ENCODE measurements at places on chromosomes 7 and 10.
A peak's percentile ranks its signal among the peaks of the same experiment; 100 is the strongest.

GRCh38 chr7:11552676-11553296, 279.2 kb downstream of the THSD7A start:
- DNase-seq = no peak

GRCh38 chr7:133510326-133511055, 257.6 kb downstream of the EXOC4 start:
- DNase-seq = no peak

DNA sequence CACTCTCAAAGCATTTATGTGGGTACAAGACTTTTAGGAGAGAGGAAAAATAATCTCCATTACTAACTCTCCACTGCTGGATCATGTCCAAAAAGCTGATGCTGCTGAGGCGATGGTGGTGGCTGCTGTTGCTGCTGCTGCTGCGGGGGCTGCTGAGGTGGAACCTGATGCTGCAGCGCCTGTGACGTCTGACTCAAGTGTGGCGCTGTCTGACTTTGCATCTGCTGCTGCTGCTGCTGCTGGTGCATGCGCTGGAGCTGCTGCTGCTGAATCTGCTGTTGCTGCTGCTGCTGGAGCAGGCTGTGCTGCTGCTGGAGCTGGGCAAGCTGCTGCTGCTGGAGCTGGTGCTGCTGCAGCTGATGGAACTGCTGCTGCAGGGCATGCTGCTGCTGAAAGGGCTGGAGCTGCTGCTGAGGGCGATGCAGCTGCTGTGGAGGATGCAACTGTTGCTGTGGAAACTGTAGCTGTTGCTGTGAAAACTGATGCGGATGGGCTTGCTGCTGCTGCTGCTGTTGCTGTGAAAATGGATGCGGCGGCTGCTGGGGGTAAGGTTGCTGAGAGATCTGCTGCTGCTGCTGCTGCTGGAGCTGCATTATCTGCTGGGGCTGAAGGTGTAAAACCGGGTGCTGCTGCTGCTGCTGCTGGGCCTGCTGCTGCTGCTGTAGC, 34.5 kb downstream of the PAXIP1 start:
- peak; percentile 69 for DNase-seq

DNA sequence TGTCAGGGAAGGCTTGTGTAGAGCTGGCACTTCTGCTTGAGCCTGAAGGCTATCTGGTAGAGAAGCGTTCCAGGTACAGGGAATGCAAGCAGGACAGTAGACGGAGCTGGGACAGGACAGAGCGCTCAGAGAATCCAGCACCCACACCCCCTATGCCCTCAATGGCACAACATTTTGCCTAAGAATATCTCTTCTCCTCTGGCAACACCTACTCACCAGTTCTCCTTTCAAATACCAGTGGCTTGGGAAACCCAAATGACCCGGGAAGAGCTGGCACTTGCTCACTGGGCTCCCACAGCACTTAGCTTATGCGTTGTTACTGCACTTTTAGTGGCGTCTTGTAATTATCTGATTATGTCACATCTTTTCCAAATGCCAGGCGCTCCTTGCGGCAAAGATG, 118.6 kb downstream of the RNF216 start:
- DNase-seq = no peak

GRCh38 chr10:15201589-15202300, 33.3 kb upstream of the NMT2 start:
- no peak for DNase-seq

GRCh38 chr10:33180921-33181320, 153.5 kb downstream of the NRP1 start:
- DNase-seq = no peak

- DNase-seq = no peak
Observed at GRCh38 chr10:90319188-90319914, 538.5 kb downstream of the HTR7 start.

GRCh38 chr7:98334081-98334480, 52.6 kb downstream of the BRI3 start:
- no peak for DNase-seq

DNA sequence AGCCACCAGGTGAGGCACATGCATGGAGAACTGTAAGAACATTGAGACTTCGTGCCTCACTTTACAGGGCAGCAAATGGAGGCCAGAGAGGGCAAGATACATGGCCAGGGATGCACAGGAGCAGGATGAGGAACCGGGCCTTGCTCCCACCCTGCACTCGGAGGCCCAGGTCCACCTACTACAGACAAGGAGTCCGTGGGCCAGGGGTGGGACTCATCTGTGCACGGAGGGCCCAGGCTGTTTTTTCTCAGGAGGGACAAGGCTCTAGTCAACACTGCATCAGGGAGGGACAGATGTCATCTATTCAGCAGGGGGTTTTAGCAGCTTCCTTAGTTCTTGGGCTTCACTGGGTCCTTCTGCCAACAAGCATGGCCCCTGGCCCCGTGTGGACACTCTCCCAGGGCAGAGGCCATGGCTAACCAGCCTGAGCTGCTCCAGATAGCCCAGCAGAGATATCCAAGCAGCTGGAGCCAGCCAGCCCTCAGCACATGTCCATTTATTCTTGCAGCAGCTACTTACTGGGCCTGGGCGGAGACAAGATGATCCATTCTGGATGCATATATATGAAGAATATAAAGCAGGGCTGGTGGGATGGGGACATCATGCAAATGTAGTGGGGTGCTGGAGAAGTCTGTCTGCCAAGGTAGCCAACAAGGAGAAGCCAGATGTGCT, 134.5 kb upstream of the RET start:
- DNase-seq = no peak

DNA sequence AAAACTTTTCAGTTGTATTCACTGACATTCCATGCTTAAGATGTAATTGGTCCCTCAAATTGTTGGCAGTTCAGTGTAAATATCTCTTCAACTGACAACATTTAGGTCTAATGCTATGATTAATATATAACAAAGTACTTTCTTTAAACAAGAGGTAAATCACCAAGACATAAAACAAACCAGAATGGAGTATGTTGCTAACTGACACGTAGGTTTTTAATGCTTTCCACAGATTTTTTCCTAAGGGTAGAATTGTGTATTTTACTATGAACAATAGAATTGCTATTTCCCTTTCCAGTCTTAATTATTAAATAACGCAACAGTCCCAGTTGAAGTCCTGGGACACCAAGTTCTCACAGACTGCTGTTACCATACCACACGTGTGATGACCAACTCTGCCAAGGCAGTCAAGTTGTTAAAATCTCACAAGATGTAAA, 4.1 kb downstream of the JCAD start:
- no peak for DNase-seq

GRCh38 chr10:69215405-69216171, 4.5 kb upstream of the HKDC1 start:
- DNase-seq = no peak

GRCh38 chr7:12722636-12723605, 35.5 kb downstream of the ARL4A start:
- no peak for DNase-seq

- DNase-seq = no peak
Observed at GRCh38 chr10:61189912-61190311, 245.9 kb upstream of the RHOBTB1 start.

DNA sequence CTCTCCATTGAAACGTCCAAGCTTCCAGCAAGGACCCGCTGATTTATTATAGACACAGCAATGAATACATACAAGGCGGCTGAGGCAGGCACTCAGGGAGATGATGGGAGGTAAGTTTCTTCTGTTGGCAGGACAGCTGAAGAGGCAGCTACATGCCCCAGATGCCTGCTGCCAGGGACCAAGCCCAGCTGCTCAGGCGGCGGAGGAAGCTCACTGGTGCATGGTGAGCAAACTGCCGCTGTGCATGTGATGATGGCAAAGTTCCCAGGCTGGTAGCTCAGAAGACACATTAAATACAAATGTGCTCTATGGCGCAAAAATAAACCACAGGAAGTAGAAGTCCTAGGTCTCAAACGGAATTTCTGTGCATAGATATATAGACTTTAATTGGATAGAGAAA, 2.3 kb downstream of the DNTT start:
- no peak for DNase-seq

- no peak for DNase-seq
Observed at GRCh38 chr7:157962458-157963306, 624.9 kb downstream of the PTPRN2 start.

DNA sequence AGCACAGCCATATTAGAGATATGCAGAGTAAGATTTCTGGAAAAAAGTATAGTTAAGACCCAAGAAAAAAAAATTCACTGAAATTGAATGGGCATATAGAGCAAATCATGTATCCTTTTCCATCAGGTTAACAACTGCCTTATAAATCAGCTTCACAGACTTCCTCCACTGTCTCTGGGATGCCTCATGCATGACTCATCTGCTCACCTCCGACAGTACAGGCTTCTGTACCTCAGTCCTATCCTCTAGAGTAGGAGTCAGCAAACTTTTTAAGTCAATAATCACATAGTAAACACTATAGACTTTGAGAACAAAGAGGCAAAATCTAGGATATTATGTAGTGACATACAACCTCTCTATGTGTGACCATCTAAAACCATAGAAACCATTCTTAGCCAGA, 211.6 kb upstream of the SP8 start:
- DNase-seq = no peak

Measured in NCI-H2107 (cell line).